NB4 (cell line): ENCODE measurements at places on chromosomes 1 and 21.

DNA sequence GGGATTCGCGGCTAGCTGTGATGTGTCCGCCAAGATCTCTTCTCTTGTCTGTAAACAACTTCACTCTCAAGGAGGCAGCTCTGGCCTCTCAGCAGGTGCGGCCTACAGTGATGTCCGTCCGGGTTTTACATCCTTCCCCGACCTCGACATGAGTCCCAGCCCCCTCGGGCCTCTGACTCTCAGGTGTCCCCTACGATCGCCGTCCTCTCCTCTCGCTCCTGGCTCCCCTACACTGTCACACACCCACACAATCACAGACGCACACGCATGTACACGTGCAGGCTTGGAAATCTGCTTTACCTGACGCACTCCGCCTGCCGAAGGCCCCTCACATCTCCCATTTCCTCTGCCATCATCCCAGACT, 797 bp upstream of the RSPH1 start:
- no peak for DNase-seq

GRCh38 chr1:11144570-11145256, 44.4 kb upstream of the ANGPTL7 start:
- no peak for DNase-seq

DNA sequence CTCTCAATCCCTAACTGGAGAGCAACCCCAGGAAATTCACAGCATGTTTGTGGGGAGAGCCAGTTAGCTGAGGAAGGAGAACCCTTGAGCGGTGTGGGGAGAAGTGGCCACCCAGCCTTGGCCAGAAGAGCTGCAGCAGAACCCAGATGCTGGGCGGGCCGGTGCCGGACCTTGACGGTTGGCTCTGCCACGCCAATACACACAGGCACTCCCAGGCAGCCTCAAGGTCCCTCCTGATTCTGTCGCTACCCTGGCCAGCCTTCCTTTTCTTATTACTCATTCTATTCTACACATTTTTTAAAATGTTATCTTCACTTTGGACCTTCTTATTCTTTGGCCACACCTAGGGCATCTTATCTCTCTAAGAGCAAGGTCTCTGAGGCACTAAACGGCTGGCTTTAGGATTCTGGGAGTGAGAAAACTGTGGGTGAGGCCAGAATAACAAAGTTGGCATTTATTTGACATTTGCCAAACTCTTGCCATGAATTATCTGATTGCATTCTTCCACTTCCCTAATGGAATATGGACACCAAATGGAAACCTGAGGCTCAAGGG, 50.4 kb upstream of the GPR37L1 start:
- DNase-seq: no peak

- no peak for DNase-seq
Measured at GRCh38 chr21:45220071-45220481, 67.6 kb downstream of the POFUT2 start.

- no peak for DNase-seq
Measured at GRCh38 chr1:15412843-15413242, 3.2 kb downstream of the EFHD2 start.

- DNase-seq: no peak
Measured at GRCh38 chr1:47745715-47746609, 251.2 kb downstream of the TRABD2B start.

DNA sequence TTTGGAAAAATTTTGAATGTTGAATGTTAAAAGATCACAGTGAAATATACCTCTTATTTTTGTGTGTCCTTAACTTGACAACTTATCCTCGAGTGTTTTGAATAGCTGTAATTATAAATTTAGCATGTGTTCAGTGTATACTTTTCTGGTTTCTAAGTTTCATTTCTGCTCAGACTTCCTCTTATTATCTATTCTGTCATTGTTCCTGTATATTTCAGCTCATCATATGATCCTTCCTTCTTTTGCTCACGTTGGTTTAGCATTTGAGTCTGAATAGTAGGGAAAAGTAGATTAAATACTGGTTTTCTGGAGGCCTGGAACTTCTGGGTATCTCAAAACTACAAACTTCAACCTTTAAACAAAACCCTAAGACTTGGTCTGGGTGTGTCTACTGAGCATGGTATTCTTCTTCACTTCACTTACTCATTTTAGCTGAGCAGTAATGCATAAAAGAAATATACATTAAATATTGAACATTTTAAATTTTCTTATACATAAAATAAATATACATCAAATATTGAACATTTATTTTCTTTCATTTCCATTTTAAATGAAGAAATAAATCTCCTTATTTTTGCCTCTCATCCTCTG, 3.3 kb upstream of the ATP6V1G3 start:
- peak; percentile 24 for DNase-seq

- no peak for DNase-seq
Measured at GRCh38 chr1:52096216-52096615, 40.1 kb downstream of the BTF3L4 start.

- peak; percentile 62 for DNase-seq
Measured at GRCh38 chr1:21534674-21535378, 25.6 kb downstream of the ALPL start.

DNA sequence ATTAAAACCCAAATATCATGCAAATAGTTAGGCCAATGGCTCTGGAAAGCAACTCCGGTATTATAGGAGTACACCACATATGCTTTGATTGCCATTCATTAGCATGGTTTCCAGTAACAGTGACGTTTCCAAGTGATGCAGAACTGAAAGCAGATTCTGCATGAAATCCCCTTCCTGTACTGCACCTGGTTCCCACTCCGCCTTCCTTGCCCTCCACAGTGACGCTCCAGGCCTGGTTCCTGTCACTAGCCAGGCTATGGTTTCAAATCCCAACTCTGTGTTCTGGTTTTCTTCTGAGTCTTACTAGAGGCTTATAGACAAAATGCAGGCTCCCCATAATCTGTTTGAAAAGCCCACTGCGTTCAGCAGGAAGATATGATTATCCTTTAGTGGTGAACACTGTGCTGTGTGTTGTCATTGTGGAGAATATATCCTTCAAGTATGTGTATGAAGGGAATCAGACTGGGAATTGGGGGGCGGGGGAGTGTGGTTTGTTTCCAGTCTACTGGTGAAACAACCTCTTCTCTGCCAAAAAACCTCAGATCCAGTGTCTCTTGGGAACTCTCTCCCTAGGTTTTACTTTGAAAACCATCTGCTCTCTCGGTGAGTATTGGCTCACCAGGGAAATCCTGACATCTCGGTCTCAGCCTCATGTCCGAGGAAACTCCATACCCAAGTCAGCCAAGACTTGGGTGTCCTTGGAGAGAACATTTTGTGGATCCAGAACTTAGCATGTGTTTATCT, 78.7 kb downstream of the TYW3 start:
- no peak for DNase-seq

DNA sequence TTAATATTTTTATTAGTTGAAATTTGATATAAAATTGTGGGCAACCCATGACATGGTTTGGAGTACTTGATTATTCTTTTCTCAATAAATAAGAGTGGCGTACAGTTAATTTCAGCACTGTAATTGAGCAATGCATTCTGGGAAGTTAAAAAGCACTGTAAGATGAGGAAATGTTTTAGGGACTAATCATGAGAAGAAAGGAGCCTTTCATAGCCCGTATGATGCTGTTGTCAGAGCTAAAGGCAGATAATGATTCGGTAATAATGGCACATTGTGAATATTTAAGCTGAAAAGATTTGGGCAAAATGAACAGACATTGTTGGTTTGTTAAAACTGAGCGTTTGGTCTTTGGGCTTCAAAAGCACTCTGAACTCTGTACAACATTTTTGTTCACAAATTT, 139.3 kb downstream of the NFIA start:
- DNase-seq: no peak

- DNase-seq: peak; percentile 65
Measured at GRCh38 chr1:31815752-31816500, at the start of gene SPOCD1. TSS of gene SPOCD1 (minus strand) at chr1:31816022. CDS start at chr1:31815333, 689 bp downstream.

DNA sequence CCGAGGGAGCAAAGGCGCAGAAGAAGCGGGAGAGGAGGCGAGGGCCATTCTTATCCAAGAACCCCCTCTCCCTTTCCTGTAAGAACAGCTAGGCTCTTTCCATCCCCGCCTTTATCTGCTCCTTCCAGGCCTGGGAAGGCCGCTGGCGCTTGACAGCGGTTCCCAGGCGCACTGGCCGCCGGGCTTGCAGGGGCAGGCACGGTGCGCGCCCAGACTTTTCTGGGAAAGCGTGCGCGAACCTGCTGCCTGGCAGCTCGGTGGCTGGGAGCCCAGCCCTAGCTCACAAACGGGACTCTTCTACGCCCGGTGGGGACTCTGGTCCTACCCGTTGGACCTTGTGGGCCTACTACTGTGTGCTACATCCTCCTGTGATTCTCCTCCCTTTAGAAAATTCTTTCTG, 8.8 kb upstream of the IFNLR1 start:
- no peak for DNase-seq

DNA sequence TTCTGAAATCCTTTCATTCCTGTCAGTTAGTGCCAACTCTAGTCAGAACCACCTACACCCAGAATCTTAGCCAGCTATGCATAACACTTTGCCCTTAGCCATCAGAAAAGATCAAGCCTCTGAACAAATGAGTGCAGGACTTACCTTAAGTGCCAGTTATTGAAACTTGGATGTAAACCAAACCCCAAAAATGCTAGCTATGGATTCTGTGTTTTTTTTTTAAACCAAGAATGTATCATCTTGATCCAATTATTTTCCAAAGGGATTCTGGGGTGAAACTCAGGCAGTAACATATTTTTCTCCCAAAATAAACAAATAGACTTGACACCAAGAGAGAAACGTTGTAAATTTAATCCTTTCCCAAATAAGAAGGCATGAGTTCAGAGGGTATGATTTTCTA, 538.6 kb upstream of the ADAMTS5 start:
- no peak for DNase-seq

GRCh38 chr1:67980028-67980427, 70.4 kb downstream of the DIRAS3 start:
- no peak for DNase-seq
